ENCODE measurements at places on chromosomes 13 and 19. TPM values are rescaled to one million over a fixed set of nuclear protein-coding genes. Genes with fewer than 3 reads are reported as not detected.

The RGL3 gene
- 2.5 TPM for total RNA-seq

The BEST2 gene
- total RNA-seq: 0.55 TPM

The TMEM59L gene
- total RNA-seq: 22.3 TPM

The PRR12 gene
- total RNA-seq: 15.8 TPM

The CCNE1 gene
- total RNA-seq: 4.8 TPM

The CTXN1 gene
- total RNA-seq: 10.9 TPM

Data from camera-type eye (tissue), 1 donor.